Peyer's patch (tissue), 4 donors: ENCODE measurements at places on chromosomes 16 and 17. TPM values are rescaled to one million over a fixed set of nuclear protein-coding genes. Genes with fewer than 3 reads are reported as not detected.
A peak's percentile ranks its signal among the peaks of the same experiment; 100 is the strongest.

The SALL1 gene
- 0.53 TPM for total RNA-seq

The CES1 gene
- 8.1 TPM for total RNA-seq

The TSPAN10 gene
- total RNA-seq, result not detected

The CFAP52 gene
- not detected for total RNA-seq

The TMC7 gene
- total RNA-seq, result 7.0 TPM

The TRPV3 gene
- 39.1 TPM for total RNA-seq

The STX4 gene
- total RNA-seq, result 102 TPM

The AHSP gene
- total RNA-seq, result not detected

The BCO1 gene
- total RNA-seq, result 7.9 TPM

DNA sequence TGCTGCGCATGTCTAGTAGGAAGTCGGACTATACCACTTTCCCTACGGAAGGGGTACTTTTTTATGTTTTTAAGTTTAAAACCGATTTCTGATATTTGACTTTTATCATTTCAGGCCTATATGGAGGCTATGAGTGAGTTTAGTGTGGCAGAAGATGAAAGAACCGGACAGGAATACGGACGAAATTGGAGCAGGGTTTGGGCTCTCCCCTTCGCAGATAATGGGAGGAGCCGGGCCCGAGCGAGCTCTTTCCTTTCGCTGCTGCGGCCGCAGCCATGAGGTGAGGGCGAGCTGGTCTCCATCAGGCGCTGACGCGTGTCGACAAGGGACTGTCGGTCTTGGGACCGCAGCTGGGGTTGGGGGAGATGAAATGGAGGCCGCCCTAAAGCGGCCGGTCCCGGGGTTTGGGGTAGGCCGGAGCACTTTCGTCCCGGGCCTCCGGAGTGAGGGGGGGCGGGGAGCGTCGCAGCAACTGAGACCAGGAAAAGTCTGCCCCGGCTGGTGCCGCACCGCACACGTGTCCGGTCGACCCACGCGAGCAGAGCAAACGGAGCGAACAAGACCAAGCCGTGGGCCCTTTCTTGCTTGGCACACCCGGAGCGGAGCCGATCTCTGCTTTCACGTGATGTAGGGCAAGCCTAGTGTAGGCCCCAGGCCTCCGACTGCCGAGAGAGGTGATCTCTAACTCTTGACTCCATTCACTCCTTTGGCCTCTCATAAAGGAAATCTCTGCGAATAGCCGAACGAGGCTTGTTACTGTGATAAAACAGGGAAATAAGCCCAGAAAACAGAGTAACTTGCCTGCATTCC lies at the start of gene RPL19:
Gene RPL19, plus strand, starts transcription at position 214 of the 810 bp plus-strand sequence. Its CDS starts 62 bp downstream, at position 276.
- H3K4me1 ChIP-seq, result peaks cover 20% of the 10 kb centered on the region
- H3K27ac ChIP-seq, result peak within 1 kb of the TSS; percentile 98
- H3K4me3 ChIP-seq, result peak within 1 kb of the TSS; percentile 79
- DNase-seq, result peak; percentile 74
- H3K36me3 ChIP-seq, result no peaks in the 10 kb centered on the region

DNA sequence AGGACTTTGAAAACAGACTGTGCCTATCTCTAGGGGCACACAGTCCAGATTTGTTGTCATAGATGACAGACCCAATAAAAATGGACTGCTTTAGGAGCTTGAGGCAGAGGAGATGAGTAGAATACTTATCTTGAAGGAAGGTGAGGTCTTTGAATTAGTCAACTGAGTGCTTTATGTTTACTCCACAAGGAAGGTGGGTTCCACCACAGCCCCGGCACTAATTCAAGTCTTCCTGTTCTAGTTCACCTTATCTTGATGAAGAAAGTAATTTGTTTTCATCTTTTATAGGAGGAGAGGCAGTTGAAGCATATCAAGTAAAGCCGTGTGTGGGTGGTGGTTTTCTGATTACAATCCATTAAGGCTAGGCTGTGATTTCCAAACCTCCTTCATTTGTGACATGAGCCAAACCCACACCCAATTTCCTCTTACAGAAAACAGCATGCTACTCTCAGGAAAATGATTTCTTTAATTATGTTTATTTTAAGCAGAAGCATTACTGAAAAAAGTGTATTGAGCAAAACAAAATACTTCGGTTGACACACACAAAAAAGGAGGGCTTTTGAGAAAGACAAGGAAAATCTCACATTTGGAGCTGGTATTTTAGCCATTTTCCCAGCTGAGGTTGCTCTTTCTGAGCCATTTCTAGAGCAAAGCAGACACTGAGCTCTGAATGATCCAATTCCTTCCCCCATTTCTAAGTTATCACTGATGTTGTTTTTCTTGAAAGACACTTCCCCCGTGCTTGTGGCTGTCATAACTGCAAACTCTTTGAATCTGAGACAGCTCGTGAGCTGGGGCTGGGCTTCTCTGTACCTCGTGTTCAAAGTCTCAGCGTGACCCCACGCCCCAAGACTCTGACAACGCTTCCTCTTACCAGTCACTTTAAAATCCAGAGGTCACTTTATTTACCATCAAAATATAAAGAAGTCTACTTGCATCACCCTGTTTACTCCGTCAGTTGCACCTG lies 35.4 kb downstream of the CDRT15 start:
- H3K27ac ChIP-seq, result peak overlapping the region; percentile 45
- peak; percentile 64 for DNase-seq
- no peaks in the 10 kb centered on the region for H3K27me3 ChIP-seq
- peaks cover 45% of the 10 kb centered on the region for H3K4me1 ChIP-seq
- H3K4me3 ChIP-seq, result no peak overlapping the region

DNA sequence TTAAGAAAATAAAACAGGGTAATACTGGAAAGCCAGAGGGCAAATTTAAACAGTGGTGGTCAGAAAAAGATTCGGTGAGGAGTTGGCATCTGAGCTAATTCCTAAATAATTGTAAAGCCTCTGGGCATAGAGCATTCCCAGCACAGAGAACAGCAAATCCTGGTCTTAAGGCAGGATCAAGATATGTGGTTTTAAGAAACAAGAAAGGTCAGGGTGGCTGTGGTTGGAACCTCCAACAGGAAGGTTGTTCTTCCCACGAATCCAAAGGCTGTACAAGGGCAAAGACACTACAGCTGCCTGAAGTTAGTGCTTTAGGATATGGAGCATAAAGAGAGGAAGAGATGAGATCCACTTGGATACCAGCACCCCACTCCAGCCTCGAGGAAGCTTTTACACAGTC lies 114.6 kb downstream of the ZNF18 start:
- no peaks in the 10 kb centered on the region for H3K27me3 ChIP-seq
- H3K36me3 ChIP-seq, result no peaks in the 10 kb centered on the region
- no peaks in the 10 kb centered on the region for H3K4me1 ChIP-seq
- no peak overlapping the region for H3K4me3 ChIP-seq
- DNase-seq, result no peak
- H3K27ac ChIP-seq, result no peak overlapping the region

DNA sequence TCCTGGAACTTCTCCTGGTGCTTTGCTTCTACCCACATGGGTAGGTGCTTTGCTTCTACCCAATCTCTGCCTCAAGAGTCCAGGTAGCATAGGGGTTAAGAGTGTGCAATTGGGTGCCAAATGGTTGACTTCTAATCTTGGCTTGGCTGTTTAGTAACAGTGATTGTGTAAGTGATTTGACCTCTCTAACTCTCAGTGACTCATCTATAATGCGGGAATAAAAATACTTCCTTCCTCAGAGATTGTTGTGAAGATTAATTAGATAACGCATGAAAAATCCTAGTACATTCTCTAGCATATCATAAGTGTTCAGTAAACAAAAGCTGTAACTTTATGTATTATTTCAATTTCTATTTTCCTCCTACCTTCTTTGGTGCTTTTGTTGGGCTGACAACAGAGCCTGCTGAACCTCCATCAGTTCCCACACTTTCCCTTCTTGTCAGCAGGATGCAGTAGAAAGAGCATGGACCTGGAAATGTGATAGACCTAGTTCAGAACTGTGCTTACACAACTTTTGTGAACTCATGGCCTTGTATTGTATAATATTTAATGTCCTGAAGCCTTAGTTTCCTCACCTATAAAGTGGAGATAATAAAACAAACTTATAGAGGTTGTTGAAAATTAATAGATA lies 72.9 kb upstream of the SMIM36 start:
- H3K4me3 ChIP-seq, result no peak overlapping the region
- DNase-seq, result no peak
- H3K27ac ChIP-seq, result no peak overlapping the region
- H3K4me1 ChIP-seq, result no peaks in the 10 kb centered on the region
- H3K36me3 ChIP-seq, result no peaks in the 10 kb centered on the region
- no peaks in the 10 kb centered on the region for H3K27me3 ChIP-seq

DNA sequence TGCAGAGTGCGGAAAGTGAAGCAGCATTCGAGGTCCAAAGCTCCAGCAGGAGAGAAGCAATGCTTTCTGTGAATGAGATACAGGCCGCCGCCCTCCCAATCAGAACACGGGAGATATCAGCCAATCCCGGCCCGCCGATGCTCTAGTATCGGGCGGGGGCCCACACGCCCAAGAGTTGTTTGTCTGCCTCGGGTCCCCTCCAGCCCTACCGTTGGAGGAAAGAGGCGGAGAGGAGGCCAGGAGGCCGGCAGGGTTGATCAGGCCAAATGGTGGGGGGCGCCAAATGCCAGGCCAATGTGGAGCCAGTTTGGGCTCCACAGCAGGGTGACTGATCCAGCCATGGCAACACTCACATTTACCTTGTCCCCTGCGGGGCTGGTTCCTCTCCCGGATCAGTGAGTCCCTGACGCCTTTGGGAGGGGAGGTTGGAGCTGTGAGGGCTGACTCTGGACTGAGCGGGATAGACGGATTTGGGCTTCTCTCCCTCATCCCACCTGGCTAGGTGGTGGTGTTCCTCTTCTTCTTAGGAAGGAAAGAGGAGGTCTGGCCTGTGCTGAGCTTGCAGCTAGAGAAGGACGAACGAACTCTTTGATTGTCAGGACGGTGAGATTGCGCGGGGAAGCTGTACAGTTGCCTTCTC lies 10.4 kb upstream of the CUEDC1 start:
- no peaks in the 10 kb centered on the region for H3K27me3 ChIP-seq
- no peak for DNase-seq
- no peaks in the 10 kb centered on the region for H3K36me3 ChIP-seq
- no peaks in the 10 kb centered on the region for H3K4me1 ChIP-seq
